ENCODE measurements at places on chromosomes 5 and 9.

GRCh38 chr5:170715141-170715540 lies 68.4 kb upstream of the GABRP start:
- no peak for DNase-seq

DNA sequence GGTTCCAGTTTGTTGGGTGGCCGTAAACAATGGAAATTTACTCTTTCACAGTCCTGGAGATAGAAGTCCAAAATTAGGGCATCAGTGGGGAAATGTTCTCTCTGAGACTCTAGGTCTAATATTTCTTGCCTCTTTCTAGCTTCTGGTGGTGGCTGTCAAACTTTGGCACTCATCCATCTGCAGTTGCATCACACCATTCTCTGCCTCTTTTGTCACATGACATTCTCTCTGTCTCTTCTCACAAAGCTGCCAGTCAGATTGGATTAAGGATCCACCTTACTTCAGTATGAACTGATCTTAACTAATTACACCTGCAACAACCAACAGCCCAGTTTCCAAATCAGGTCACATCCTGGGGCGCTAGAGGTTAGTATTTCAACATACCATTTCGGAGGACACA lies 222.9 kb upstream of the FTMT start:
- DNase-seq, result no peak

DNA sequence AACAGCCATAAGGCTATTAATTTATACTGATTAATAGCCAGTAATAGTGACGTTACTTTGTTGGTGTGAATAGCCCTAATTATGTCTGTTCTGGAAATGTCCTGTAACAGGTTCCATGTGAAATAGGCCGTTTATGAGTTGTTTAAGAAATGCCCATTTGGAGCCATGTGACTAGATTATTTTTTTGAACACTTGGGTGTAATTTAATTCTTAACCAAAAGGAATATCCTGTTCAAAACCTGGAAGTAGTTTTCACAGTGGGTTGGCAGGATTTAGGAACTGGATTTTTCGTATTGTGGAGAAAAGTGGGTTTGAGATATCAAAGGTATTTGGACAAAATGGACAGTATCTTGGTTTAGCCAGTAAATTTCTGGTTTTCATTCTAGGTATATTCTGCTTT lies 1.3 kb downstream of the TENT2 start:
- no peak for DNase-seq

GRCh38 chr5:133327946-133328401 lies 276.2 kb downstream of the HSPA4 start:
- no peak for DNase-seq

GRCh38 chr5:77301447-77301883 lies 91.0 kb downstream of the PDE8B start:
- DNase-seq, result peak; percentile 39

- DNase-seq, result no peak
These were observed 70.3 kb upstream of the EPB41L4B start for GRCh38 chr9:109391176-109391575.

GRCh38 chr9:123716339-123716945 lies 213.5 kb downstream of the DENND1A start:
- no peak for DNase-seq

DNA sequence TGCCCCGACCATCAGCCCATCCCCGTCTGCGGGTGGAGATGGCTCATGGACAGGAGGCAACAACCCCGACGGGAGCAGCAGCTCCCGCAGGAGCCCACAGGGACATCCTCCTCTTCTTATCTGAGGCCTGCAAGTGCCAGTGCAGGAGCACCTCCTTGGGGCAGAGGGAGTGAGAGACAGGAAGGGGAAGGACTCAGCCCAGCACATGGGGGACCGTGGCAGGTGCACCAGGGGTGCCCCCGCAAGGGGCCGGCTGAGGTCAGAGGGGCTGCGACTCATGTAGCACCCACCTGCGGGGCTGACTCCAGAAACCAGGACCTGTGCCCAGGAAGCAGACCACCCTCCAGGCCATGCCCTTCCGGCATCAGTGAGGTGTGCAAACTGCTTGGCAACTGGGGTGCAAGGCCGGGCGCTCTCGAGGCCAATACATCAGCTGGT lies 259.8 kb upstream of the ADAMTS16 start:
- no peak for DNase-seq

DNA sequence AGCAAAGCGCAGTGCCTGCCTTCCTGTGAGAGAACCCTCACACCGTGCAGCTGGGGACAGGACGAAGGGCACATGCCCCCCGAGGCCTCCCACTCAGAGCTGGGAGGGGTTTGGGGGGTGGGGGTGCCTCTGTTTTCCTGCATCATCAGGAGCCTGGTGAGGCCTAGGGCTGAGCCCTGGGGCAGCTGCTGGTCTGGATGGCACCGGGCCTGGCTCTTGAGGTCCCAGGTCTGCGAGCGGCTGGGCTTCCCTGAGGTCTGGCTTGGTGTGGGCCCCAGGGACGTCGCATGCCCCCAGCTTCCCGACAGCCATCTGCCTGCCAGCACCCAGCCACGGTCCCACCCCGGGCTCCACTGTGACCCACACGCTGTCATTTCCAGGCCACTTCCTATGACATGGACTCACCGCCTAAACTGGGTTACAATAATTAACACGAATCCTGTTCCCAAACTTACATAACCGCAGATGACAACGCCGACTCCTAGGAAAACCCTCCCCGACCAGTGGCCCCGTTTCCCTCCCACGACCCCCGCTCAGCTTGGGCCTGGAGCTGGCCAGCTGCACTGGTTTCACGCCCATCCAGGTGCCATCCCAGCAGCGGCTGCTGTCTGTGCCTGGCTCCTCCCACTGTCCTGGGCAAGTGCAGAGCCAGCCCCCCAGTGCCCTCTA lies 8.7 kb downstream of the NACC2 start:
- no peak for DNase-seq

DNA sequence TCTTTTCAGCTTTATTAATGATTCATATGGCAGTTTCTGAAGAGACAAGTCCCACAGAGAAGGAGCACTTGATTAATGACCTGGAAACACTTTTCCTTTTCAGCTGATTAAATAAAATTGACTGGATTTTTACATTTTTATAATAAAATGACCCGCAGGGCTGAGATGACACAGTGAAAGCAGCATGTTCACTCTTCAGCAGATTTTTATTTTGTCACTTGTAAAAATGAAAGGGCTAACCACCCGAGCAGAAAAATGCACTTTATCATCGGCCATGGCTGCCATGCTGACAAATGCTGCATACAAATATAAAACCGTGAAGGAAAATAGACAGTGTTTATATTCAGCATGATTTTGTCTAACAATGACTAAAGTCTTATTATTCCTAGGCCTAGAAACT lies 321.6 kb upstream of the ITGA1 start:
- no peak for DNase-seq

DNA sequence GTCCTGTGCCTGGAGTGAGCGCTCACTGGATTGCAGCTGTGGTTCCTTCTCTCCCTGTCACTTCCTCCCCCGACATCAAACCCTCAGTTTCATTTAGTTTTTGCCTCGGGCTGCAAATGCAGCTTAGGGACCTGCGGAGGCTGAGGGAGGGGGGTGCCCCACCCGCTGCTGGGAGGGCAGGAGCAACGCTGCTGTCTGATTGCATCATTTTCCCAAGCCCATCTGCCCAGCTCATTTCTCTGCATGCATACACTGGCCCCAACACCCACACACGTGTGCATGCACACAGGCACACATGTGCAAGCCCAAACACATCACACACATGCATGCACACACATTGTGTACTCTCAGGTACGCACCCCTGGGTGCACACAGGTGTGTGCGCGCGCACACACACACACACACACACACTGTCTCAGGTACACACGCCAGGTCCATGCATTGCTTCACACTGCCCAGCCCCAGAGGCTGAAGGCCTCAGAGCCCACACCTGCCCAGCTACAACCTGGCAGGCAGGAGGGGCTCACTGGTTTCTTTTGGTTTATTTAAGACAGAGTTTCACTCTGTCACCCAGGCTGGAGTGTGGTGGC lies 3.4 kb downstream of the ASS1 start:
- DNase-seq, result peak; percentile 24

DNA sequence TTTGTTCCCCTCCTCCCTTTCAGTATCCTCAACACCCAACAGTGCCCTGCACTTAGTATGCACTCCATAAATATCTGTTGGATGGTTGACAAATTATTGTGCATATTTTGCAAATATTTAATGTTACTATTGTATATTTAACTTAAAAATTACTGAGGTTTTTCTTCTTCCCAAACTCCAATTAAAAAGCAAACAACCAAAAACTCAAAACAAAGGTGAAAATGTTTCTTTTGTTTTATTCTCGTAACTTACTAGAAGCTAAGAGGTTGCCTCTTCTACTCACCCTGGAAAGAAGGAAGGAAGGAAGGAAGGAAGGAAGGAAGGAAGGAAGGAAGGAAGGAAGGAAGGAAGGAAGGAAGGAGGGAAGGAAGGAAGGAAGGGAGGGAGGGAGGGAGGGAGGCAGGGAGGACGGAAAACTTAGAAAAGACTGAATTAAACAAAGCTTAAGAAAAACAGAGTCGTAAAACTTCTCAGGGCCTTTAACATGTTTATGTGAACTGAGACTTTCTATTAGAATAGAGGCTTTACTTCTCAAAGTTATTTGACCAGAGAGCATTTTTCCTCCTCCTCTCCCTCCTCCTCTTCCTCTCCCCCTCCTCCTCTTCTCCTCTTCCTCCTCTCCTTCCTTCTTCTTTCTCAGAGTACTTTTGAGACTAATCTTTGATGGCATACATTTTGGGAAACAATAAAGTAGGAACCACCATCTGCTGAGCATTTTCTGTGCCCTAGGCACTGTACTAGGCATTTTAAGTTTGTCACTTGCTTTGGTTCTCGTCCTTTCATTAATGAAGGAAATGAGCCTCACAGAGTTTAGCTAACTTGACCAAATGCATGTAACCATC lies 396.6 kb upstream of the WWC1 start:
- no peak for DNase-seq

DNA sequence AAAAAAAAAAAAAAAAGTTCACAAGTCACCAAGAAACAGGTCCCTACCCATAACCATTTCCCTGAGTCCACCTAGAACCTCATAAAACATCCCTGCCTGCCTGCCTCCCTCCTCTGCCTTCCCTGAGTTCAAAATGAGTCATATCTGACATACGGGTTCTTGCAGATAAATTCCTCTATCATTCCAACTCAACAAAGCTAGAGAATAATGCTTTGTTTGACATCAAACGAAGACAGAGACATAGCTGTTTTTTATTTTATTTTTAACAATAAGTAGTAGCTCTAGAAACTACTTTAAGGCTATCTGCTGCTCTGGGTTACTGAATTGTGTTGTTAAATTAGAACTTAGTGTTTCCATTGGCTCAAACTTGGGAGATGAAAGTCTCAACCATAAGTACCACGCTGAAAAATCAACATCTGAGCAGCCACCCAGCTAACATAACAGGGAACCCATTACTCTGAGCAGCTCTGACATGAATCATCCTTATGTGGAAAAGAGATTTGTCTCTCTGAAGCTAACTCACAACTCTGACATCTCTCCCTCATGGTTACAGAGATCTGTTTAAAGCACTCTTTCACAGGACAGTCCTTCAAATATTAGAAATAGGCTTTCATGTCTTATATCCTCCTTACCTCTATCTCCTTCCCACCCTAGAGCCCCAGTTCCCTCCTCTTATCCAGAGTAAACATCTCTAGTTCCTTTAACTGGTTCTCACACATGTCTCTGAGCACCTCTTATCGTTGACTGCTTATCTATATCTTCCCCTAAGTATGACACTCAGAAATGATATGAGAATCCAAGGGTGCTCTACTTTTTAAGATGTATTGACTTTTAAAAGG lies 12.1 kb downstream of the TMEM245 start:
- DNase-seq, result no peak

GRCh38 chr9:134632329-134632728 lies 9.3 kb upstream of the COL5A1 start:
- no peak for DNase-seq

GRCh38 chr9:115972843-115973595 lies 180.6 kb upstream of the PAPPA start:
- no peak for DNase-seq

DNA sequence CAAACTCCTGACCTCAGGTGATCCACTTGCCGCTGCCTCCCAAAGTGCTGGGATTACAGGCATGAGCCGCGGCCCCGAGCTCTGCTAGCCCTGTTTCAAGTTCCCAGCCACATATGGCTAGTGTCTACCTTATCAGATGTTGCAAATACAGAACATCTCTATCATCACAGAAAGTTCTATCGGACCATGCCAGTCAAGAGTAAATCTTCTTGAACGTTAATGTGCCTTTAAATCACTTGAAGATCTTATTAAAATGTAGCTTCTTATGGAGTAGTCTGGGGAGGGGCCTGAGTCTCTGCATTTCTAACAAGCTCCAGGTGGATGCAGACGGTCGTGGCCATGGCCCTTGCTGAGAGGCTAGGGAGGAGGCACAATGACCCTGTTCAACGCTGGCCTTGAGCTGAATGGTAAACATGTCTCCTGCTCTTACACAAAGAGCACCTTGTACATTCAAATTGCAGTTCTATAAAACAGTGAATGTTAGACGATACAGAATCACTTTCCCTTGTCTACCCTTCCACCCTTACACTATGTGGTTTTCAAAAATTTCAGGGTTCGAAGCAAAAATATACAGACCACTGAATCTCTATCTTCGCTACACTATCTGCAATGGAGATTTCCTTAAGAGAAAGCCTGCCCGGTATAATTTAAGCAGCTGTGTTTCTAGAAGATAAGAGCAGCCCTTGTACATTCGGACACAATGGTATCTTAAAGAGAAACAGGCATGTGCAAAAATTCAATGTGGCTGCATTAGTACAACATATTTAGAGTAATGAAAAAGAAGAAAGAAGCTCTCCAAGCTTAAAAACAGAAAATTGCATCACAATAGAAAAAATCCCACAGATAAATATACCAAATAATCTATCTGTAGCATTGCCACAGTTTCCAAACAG lies 114.1 kb downstream of the FRMD3 start:
- no peak for DNase-seq

DNA sequence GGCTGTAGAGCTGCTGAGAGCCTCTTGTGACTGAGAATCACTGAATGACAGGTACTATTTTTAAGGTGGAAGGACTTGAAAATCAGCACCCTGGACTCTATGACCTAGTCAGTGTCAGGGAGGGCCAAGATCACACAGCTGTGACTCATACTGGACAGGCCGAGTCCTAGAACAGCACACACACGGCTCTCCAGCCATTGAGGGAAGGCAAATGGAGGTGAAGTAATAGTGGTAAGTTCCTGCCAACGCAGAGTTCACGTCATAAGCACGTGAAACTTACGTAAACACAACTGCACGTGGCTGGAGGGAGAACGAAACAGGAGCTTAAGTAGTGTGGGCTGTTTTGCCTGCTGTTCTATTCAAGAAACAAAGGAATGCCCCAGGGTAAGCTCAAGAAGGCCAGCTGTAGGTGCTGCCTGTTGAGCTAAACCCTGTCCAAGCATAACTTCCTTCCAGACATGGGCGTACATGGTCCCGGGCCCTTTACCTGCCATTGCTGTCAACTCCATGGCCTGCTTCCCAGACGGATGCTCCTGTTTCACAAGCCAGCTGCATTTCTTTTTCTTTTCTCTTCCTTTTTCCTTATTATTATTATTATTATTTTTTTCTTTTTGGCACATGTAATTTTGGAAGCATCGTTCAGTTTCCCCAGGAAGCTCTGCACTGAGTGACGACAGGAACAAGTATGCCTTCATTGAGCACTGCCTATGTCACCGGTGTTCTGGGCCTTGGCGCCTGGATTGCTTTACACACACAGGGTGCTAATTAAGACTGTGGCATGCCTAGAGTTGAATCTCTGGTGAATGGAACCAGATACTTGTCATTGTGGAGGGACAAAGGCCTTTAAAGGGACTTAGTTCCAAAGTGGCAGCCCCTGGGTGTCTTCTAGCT lies 10.2 kb upstream of the LCP2 start:
- DNase-seq, result peak; percentile 79

GRCh38 chr5:170570476-170570875 lies 66.7 kb downstream of the KCNIP1 start:
- no peak for DNase-seq

Data from skeletal muscle cell (primary cell).